ENCODE measurements at places on chromosomes 7 and 10. TPM values are rescaled to one million over a fixed set of nuclear protein-coding genes. Genes with fewer than 3 reads are reported as not detected.
A peak's percentile ranks its signal among the peaks of the same experiment; 100 is the strongest.

DNA sequence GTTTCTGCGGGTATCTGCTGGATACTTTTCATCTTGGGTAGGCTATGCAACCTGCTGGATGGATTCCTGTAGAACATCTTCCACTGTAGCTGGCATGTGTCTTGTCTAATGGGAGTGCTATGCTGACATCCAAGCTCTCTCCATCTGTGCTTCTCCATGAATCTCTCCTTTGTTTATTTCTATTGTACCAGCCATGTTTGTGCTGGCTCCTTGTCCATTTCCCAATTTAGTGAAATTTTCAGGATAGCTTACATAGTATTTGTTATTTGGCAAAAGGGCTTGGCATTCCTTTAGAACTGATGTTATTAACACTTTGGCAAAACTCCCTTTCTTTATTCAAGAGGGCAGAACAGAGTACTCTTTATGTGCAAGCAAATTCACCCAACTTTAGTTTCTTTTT lies 198.0 kb downstream of the CSTF2T start:
- no peaks in the 10 kb centered on the region for H3K27me3 ChIP-seq
- DNase-seq, result no peak
- H3K4me1 ChIP-seq, result peaks cover 31% of the 10 kb centered on the region
- no peaks in the 10 kb centered on the region for H3K36me3 ChIP-seq

Gene RARRES2
- 4.7 TPM for total RNA-seq

DNA sequence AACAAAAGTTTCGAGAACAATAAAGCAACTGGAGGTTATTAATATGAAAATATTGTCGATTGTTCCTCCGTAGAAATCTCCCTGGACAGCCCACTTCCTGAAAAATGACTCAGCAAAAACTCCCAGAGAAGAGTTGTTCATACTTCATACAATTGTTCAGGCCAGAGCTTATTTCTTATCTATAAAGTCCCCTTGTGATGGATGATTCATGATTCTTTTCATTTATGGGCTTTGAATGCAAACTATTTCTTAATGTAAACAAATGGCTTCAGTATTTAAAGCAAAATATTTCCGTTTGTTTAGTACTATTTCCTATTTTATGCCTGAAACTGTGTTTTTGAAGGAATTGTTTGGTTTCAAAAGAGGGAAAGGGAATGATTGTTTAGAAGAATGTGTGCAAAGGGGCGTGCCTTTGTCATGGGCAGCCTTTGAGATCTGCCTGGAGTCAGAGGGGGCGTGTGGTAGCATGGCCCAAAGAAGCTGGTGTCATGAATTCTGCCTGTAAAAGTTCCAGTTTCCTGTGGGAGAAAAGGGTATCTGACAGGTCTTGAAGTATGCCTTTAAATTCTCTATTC lies 26.2 kb upstream of the EXOC6 start:
- no peaks in the 10 kb centered on the region for H3K4me1 ChIP-seq
- H3K27ac ChIP-seq, result peak overlapping the region; percentile 33
- no peaks in the 10 kb centered on the region for H3K36me3 ChIP-seq
- H3K27me3 ChIP-seq, result no peaks in the 10 kb centered on the region
- no peak for DNase-seq

DNA sequence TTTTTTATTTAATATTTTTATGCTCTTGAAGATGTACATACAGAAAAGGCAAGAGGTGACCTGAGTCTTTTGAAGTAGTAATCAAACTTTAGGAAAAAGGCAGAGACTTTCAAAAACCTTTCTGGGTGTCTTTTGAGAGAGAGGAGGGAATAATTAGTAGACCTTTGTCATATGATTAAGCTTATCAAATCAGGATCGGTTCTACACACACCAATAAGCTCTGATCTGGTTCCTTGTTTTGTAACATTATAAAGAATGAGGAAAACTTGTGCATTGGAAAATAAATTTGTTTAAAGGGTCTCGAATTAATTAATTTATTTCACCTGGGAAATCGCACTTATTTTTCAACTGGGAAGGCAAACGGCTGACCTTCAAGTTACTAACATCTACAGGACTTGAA lies 11.9 kb downstream of the TWIST1 start:
- no peak for DNase-seq
- H3K27me3 ChIP-seq, result peaks cover 58% of the 10 kb centered on the region
- no peak overlapping the region for H3K4me3 ChIP-seq
- no peak overlapping the region for H3K27ac ChIP-seq

DNA sequence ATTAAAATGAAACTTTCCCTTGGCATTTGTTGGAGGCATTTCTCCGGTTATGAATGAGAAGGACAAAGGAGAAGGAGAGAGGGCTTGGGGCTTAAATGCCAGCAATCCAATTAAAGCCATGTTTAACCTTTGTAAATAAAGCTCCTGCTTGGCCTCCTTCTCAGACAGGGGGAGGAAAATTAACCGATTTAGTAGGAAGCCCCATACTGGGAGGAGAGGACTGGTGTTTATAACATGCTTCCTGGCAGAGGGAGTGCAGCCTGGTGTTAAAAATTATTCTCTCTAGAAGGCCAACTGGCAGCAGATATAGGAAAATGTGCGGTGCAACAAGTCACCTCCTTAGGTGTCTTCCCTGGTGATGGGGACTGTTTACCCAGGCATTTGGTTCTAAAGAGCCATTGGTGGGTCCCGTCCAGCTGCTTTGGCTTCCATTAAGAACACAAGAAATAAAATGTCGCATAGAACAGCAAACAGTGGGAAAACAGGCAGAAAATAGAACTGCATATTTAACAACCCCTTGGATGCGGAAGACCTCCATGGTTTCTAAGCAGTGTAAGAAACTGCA lies 846.5 kb downstream of the TYW1 start:
- no peak overlapping the region for H3K27ac ChIP-seq
- H3K27me3 ChIP-seq, result no peaks in the 10 kb centered on the region
- no peaks in the 10 kb centered on the region for H3K4me1 ChIP-seq
- DNase-seq, result no peak

- no peaks in the 10 kb centered on the region for H3K27me3 ChIP-seq
- H3K4me1 ChIP-seq, result peaks cover 19% of the 10 kb centered on the region
- H3K4me3 ChIP-seq, result no peak overlapping the region
- H3K27ac ChIP-seq, result no peak overlapping the region
- H3K36me3 ChIP-seq, result no peaks in the 10 kb centered on the region
- no peak for DNase-seq
Measured at GRCh38 chr10:7302930-7303557, 107.8 kb downstream of the SFMBT2 start.

GRCh38 chr7:102472126-102473041 lies 6.3 kb downstream of the POLR2J start:
- H3K27ac ChIP-seq, result peak overlapping the region; percentile 9
- H3K27me3 ChIP-seq, result no peaks in the 10 kb centered on the region
- H3K36me3 ChIP-seq, result no peaks in the 10 kb centered on the region
- H3K4me1 ChIP-seq, result peaks cover 11% of the 10 kb centered on the region
